Nucleus accumbens (tissue), 56 donors: ENCODE measurements at places on chromosomes 12 and 14.

DNA sequence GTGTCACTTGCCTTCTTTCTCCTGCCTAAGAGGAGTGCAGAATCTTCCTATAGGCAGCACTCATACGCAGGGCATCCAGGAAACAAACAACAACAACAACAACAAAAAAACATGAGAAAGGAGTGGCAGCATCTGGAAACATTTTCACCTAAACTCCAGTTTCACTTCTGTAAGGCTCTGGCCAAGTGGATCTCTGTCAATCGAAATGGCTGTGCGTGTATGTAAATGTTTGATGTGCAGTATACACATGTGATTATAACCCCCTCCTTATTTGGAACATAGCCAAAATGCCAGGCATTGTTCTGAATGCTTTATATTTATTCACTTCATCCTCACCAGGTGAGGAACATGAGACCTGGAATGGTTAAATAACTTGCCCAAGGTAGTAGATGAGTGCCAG is 76.8 kb downstream of the COX16 start:
- DNase-seq, result no peak

DNA sequence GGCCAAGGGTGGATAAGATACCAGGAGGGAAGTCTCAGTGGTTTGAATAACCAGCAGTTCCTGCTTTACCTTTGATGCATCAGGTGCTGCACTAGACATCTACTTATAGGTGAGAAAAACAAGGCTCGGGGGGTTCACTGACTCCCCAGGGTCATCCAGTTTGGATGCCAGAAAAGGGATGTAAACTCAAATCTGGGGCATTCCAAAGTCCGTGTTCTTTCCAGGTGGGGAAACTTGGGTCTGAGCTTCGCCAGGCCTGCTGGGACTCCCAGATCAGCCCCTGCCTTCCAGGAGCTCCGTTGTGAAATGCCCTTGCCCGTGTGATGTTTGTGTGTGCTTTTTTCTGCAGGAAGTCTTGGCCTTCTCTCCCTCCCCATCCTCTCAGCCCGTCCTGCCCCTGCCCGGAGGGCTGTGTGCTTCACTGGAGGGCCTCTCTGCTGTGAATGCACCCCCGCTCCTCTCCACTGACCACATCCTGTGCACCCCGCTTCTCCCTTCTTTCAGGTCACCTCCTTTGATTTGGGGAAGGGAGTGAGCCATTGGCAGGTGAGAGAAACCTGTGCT is 42.1 kb downstream of the TSPAN9 start:
- DNase-seq, result no peak

- no peak for DNase-seq
Observed at GRCh38 chr14:90700933-90701776, 115.1 kb downstream of the TTC7B start.

GRCh38 chr12:128771681-128772080 is 52.1 kb downstream of the SLC15A4 start:
- DNase-seq, result no peak

- DNase-seq, result no peak
Observed at GRCh38 chr12:114711689-114712152, 27.7 kb upstream of the TBX3 start.

DNA sequence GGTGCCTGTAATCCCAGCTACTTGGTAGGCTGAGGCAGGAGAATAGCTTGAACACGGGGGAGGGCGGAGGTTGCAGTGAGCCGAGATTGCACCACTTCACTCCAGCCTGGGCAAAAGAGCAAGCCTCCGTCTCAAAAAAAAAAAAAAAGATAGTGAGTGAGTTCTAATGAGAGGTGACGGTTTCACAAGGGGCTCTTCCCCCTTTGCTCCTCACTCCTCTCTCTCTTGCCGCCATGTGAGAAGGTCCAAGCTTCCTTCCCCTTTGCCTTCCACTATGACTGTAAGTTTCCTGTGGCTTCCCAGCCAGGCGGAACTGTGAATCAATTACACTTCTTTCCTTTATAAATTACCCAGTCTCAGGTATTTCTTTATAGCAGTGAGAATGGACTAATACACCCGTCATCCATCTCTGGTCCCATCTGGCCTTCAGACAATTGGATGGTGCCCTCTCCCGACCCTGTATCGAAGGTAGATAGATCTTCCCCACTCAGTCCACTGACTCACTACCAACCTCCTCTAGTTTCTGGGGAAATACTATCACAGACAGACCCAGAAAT is 27.0 kb upstream of the RCOR1 start:
- no peak for DNase-seq

DNA sequence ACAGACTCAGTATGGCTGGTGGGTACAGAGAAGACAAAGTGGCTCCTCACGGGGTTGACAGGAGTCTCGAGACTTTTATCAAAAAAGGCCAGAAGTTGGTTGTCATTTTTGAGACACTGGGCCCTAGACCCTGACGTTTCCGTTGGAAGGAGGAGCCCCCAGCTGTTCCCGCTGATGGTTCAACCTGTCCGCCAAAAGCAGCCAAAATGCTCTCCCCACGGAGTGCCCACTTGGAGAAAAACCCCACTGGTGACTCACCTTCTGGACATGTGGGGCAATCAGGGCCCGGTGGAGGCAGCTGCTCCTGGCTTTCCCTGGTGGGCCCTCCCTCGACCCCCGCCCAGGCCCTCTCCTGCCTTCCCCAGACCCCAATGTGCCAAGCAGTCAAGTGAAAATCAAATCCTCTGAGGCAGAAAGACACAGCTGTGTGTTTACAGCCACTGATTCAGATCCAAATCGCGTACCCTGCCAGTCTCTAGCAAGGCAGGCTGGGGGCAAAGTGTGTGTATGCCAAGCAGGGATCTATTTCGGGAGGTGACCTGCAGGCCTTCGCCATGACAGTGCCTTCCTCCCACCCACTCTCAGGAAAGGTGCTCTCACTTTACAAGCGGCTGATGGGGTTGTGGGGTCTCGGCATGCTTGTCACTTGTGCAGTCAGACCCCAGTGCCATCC is 347.4 kb downstream of the DPF3 start:
- DNase-seq, result no peak

- DNase-seq, result no peak
Observed at GRCh38 chr12:66279123-66279712, 23.1 kb upstream of the HELB start.

GRCh38 chr14:32480337-32480736 is 151.2 kb downstream of the AKAP6 start:
- no peak for DNase-seq

- DNase-seq, result no peak
Observed at GRCh38 chr14:26636561-26636960, 38.7 kb upstream of the NOVA1 start.

- no peak for DNase-seq
Observed at GRCh38 chr14:103401223-103402214, 16.3 kb downstream of the MARK3 start.
